ENCODE measurements at places on chromosomes 2 and 18. TPM values are rescaled to one million over a fixed set of nuclear protein-coding genes. Genes with fewer than 3 reads are reported as not detected.
A peak's percentile ranks its signal among the peaks of the same experiment; 100 is the strongest.

DNA sequence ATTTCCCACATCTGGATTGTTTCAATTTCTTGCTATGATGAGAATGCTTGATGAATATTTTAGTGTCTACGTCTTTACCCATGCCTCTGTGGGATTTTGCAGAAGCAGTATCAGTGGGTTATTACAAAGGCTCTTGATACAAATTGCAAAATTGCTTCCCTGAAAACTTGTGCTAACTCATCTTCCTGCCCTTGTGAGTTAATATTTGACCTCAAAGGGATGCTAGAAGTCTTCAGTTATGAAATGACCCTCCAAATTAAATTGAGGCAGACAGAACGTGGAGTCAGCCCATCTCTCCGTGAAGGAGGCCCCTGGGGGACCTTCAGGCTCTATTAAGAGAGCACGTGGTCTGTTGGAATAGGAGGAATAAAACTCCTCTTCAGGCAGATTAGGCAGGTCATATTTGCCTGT lies 239.2 kb upstream of the HS6ST1 start:
- DNase-seq, result no peak

DNA sequence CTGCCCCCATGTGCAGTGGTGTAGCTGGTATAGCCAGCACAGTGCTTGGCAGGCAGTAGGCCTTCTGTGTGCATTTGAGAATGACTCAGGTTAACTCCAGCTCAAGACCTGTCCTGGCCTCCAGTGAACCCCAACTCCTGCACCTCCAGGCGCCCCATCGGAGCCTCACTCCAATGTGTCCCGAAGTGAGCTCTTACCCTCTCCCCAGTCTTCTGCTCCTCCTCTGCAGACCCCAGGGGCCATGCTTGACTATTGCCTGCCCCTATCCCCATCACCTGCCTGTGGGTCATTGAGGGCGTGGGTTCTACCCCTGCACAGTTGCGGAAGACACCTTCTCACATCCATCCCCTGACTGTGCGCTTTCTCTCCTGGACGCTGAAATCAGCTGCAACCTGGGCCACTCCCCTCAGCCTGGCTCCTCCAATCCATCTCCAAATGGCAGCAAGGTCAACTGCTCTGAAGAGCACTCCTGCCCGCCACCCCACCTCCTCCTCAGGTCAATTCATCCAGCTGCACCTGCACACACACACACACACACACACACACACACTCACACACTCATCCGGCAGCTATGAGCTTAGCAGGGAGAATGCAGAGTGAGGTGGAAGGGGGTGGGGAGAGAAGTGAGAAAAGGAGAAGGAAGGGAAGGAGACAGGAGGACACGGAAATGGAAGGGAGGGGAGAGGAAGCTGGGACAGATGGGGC lies 130.3 kb upstream of the GLI2 start:
- peak; percentile 34 for DNase-seq

GRCh38 chr2:141699573-141699972 lies 431.2 kb downstream of the LRP1B start:
- no peak for DNase-seq

- DNase-seq, result no peak
Measured at GRCh38 chr18:23532848-23533247, 29.5 kb downstream of the RMC1 start.

Gene PTH2R
- not detected for total RNA-seq

Gene KCNG3
- total RNA-seq, result under 0.01 TPM

Gene IL1F10
- not detected for total RNA-seq

DNA sequence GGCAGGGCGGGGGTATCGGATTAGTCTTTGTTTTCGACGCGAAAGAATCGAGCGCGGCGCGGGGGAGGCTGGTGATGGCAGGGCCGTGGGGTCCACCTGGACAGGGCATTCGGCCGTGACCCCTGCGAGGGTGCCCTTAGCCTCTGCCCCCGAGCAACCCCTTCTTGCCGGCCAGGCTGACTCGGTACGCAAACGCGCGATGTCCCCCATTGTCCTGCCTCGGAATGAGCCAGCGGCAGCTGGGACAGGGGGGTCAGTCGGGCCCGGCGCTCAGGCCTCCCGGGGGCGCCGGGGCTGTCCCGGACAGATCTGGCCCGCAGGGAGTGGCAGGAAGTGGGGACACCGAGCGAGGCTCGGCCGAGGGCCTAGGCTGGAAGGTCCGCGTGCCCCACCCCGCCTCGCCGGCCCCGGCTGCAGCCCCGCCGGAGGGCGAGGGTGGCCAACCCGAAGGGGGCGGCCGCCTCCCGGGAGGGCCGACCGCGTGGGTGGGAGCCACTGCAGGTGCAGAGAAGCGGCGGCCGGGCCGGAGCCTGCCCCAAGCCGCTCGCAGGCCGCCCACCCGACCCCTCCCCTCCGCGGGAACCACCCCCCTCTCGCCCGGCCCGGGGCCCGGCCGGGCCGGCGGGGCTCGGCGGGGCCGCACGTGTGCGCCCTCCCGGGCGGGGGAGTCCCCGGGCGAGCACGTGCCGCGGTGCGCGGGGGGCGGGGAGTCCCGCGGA lies at the start of gene TET3:
TSS of gene TET3 (plus strand) at position 708 of the 719 bp plus-strand sequence. CDS start 1,494 bp downstream, outside the sequence.
- no peak for DNase-seq
